Hippocampal formation (tissue), 2 donors: ENCODE measurements at places on chromosomes 12 and 14.

DNA sequence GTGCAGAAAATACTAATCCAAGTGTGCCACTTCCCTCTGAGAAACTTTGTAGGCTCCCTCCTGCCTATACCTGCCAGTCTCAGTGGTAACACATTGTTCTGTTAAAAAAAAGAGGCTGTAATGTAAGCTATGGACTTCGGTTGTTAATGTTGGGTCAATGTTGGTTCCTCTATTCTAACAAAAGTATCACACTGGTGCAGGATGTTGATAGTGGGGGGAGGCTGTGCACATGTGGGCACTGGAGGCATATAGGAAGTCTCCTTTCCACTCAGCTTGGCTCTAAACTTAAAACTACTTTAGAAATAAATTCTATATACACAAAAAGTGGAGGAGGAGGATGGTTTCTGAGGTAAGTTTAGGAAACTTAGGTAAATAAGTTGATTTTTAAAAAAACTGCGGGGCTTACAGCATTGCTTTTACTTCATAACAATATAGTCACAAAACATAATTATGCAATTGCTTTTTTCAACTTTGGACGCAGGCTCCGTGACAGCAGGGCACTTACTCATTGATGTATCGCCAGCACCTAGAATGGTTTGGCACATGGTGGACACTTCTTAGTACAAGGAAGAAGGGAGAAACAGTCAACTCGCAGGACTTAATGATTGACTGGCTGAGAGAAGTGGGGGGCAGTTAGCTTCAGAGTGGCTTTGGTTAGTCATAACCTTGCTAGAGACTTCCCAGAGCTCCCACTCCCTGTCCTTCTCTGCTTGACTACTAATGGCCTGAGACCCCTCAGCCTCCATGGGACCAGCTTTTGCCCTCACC is 7.9 kb upstream of the NYNRIN start:
- DNase-seq, result no peak

- no peak for DNase-seq
These were observed 96.3 kb downstream of the C12orf75 start for GRCh38 chr12:105426766-105427165.

DNA sequence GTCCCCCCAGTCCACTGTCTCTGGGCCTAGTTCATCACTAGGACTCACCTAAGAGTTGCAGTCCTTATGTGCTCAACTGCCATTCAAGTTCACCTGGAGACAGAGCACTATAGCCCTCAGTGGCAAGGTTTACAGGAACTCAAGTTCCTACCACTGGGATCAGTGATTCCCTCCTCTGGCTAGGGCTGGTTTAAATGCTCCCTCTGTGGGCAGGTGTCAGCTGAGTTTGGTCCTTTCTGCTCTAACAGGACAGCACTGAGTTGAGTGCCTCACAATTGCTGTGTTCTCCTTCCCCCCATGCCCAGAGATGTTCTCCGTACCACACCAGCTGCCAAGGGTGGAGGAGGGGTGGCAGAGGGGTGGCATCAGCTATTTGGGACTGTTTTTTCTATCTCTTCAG is 20.8 kb upstream of the SAV1 start:
- no peak for DNase-seq

DNA sequence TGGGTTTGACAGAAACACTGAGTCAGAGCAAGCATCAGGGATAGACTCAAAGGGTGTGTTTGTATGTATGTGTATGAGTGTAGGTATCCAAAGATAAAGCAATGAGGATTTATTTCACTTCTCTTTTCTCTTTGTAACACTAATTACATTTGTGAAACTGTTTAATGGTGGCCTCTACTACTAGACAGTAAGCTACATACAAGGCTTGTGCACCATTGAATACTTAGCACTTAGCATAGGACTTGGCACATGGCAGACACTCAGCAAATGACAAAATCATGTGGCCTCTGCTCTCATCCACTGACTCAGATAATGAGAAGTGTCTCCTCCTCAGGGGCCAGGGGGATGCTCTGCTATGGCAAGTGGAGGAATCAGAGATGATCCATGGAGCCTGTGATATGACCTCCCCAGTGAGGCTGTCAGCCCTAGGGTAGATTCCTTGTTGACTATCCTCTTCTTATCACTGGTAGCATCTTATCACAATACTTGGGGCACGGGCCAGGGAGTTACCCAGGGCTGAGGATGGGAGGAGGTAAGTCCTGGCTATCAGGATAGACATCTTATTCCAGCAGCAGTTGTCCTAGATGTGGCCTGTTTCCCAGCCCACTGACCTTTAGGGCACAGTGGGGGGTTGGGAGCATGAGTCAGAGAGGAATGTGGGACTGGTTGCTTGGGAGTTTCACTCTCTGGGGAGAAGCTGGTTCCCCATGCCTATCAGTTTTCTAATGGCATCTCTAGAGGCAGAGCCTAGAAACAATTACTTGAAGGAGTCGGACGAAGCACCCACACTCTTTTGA is 71.2 kb upstream of the HOXC13 start:
- DNase-seq, result no peak

DNA sequence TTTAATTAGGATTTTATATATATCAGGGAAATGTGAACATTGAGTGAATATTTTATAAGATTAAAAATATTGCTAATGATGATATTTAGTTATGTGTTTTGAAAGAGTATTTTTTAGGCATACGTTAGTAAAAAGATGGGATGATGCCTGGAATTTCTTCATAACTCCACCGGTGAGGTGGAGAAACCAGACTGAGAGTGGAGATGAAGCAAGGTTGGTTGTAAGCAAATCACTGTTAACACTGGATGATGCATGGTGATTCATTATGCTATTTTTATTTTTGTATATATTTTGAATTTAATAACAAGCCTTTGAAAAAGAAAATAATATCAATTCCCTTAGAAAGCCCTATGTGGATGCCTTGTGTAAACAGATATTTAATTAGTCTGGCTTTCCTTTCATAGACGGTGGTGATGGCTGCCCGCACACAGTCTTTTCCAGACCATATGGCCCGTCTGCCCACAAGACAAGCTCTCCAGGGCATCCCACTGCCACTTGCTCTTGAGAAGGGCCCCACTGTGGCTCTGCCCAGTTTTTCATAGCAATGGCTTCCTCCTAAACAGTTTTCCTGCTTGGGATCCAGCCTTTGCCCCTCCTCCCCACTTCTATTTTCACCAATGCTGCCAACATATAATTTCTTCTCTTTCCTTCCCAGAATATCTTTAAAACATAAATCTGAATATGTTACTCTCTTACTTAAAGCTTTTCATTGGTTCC is 95.4 kb downstream of the HELB start:
- DNase-seq, result no peak
